Spinal cord (tissue), 10 donors: ENCODE measurements at places on chromosomes 16 and 17. TPM values are rescaled to one million over a fixed set of nuclear protein-coding genes. Genes with fewer than 3 reads are reported as not detected.

The CACNG1 gene
- polyA plus RNA-seq: 1.6 TPM

The KRTAP9-2 gene
- not detected for polyA plus RNA-seq

The FA2H gene
- 20.4 TPM for polyA plus RNA-seq

The CCL2 gene
- 7.7 TPM for polyA plus RNA-seq

The CASKIN1 gene
- polyA plus RNA-seq: 83.0 TPM

The GOT2 gene
- polyA plus RNA-seq: 127 TPM

The RDM1 gene
- 2.4 TPM for polyA plus RNA-seq
